ENCODE measurements at places on chromosomes 4 and X. TPM values are rescaled to one million over a fixed set of nuclear protein-coding genes. Genes with fewer than 3 reads are reported as not detected.

Gene SYTL4
- total RNA-seq = 2.6 TPM

Gene ZAR1
- total RNA-seq = not detected

Gene SPATA4
- total RNA-seq = not detected

Gene CT45A1
- not detected for total RNA-seq

Gene NDUFA1
- 631 TPM for total RNA-seq

Gene DCUN1D4
- total RNA-seq = 43.4 TPM

Gene BTC
- 0.12 TPM for total RNA-seq

Gene GAGE12F
- total RNA-seq = not detected

Data from left ventricle myocardium superior (tissue), 1 donor.